NCI-H69 (cell line): ENCODE measurements at places on chromosomes 11 and 22.
A peak's percentile ranks its signal among the peaks of the same experiment; 100 is the strongest.

- DNase-seq: no peak
Observed at GRCh38 chr22:38118182-38118581, 7.7 kb upstream of the BAIAP2L2 start.

- DNase-seq: no peak
Observed at GRCh38 chr11:1281974-1282365, 27.5 kb downstream of the TOLLIP start.

GRCh38 chr22:39207141-39208012, 37.4 kb downstream of the PDGFB start:
- DNase-seq: peak; percentile 69

- no peak for DNase-seq
Observed at GRCh38 chr11:70506658-70506970, 108.3 kb downstream of the CTTN start.

- no peak for DNase-seq
Observed at GRCh38 chr22:45421349-45422055, 8.0 kb downstream of the RIBC2 start.

GRCh38 chr11:129280027-129280811, 88.1 kb upstream of the ARHGAP32 start:
- DNase-seq: peak; percentile 75

- DNase-seq: no peak
Observed at GRCh38 chr11:107505647-107506225, 48.1 kb upstream of the CWF19L2 start.

GRCh38 chr11:65589444-65590239, 6.0 kb downstream of the KCNK7 start:
- no peak for DNase-seq

DNA sequence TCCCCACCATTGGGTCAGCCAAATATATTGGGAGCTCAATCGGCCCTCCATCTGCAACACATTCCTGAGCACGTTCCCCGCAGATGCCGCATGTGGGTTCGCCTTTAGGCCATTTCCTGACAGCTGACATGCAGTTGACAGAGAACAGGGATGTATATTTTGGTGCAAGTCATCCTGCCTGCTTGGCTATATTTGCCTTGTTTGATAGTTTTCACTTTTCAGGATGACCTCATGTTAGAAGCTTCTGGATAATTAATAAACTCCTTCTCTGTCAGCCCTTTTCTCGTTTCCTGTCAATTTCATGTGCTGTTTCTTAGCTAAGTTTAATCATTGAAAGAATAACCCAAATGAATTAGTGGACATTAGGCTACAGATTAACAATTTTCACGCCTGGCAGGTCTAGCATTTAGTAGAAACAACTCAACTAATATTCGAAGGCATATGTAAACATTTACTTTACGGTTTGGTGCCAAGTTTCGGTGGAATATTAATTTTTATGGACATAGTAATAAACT, 105.8 kb upstream of the SLC5A12 start:
- DNase-seq: no peak

DNA sequence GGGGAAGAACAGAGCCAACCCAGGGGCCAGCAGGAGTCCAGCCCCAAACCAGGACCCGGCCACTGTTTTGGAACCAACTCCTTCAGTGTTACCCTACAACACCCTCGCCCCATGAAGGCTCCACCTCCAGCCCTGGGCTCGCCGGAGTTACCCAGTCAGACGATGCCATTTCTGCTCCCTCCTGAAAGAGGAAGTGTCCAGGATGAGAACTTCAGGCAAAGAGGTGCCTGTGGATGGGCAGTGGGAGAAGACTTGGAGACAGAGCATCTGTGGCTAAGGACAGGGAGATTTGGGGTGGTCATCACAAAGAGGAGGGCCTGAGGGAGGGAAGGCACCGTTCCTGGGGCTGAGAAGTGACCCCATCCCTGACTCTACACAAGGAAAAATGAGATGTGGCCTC, 14.0 kb downstream of the APOBEC3B start:
- DNase-seq: no peak

DNA sequence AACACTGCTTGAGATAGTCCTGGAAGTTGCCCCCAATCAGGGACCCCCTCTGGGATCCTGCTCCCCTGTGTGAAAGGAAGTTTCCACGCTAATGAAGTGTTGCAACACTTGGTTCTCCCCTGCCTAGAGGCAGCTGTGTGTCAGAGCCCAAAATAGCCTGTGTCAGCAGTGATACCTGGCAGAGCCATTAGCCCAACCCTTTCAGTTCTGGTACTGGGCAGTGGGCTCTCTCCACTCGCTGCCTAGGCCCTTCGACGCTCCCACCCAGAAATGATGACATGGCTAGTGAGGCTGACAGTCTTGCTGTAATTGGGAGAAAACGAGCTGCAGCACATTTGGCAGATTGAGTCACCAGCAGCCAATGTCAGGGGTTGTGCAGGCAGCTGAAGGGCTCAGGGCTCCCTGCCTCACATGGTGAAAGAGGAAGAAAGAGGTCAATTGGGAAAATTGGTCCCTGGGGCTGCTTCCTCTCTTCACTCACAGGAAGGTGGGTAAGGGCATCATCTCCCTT, 1.4 kb upstream of the NXF1 start:
- no peak for DNase-seq

GRCh38 chr11:61873588-61874376, 17.6 kb downstream of the FADS3 start:
- no peak for DNase-seq

DNA sequence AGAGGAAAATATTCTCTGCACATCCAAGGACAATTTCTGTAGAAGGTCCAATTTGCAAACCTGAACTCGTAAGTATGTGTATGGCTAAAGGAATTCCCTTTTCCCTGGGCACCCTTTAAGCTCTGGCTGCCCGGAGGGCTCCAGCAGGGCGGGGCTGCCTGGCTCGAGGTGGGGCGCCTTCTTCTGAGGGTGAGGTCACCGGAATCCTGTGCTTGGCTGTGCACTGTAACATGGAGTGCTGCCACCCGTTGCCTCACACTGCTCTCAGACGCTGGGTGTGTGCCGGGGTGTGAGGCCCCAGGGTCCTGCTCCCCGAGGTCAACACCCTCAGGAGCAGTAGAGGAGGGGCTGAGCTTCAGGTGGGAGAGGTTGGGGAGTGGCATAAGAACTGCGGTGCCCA, 61.5 kb downstream of the SYN3 start:
- no peak for DNase-seq

- DNase-seq: no peak
Observed at GRCh38 chr11:76719686-76720085, 49.1 kb upstream of the LRRC32 start.

DNA sequence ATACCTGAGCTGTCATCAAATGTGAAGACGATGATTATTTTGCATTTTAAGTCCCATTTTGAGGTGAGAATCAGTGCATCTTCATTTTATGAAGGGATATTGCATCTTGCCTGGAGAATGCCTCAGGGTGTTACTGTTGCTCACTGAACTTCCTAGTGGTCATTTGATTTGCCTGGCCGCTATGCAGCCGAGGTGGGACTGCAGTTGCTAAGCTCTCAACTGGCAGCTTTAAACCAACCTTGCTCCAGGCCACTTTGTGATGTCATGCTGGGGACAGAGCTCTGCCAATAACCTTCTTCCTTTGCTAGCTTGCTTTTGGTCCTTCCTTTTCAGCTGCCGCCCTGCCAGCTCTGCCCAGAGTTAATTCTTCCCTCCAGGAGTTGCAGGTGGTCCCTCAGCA, 409.4 kb upstream of the B3GAT1 start:
- DNase-seq: no peak

DNA sequence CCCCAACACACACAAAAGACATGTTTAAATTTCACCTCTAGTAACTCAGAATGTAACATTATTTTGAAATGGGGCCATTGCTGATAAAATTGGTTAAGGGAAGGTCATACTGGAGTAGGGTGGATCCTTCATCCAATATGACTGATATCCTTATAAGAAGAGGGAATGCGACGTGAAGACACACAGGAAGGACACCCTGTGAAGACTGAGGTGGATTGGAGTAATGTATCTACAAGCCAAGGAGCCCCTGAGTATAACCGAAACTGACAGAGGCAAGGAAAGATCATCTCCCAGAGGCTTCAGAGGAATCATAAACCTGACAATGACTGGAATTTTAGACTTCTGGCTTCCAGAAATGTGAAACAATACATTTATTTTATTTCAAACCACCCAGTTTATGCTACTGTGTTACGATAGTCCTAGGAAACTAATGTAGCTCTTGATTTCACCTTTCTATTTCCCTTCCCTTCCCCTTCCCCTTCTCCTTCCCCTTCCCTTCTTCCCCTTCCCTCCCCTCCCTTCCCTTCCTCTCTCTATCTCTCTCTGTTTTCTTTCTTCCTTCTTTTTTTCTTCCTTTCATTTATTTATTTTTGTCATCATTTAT, 1775.4 kb downstream of the LRRC4C start:
- no peak for DNase-seq

- no peak for DNase-seq
Observed at GRCh38 chr22:32542066-32542676, 67.6 kb downstream of the FBXO7 start.

GRCh38 chr22:26492220-26492619, 8.5 kb downstream of the SRRD start:
- no peak for DNase-seq

DNA sequence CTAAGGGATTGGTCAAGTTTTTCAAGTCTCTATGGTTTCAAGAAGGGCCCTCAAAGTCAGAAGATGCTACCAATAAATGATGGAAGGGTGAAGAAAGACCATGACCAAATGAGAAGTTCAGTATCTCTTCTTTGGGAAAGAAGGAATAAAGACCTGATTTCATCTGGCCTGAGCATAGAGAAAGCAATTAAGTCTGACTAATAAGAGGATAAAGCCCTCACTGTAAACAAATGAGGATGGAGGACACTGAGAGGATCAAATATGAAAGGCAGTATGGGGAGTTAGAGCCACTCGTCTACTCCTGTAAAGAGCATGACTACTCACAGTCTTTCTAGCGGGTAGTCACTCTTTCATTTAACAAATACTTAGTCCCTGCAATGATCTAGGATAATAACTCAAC, 44.6 kb downstream of the FAM168A start:
- DNase-seq: peak; percentile 26

DNA sequence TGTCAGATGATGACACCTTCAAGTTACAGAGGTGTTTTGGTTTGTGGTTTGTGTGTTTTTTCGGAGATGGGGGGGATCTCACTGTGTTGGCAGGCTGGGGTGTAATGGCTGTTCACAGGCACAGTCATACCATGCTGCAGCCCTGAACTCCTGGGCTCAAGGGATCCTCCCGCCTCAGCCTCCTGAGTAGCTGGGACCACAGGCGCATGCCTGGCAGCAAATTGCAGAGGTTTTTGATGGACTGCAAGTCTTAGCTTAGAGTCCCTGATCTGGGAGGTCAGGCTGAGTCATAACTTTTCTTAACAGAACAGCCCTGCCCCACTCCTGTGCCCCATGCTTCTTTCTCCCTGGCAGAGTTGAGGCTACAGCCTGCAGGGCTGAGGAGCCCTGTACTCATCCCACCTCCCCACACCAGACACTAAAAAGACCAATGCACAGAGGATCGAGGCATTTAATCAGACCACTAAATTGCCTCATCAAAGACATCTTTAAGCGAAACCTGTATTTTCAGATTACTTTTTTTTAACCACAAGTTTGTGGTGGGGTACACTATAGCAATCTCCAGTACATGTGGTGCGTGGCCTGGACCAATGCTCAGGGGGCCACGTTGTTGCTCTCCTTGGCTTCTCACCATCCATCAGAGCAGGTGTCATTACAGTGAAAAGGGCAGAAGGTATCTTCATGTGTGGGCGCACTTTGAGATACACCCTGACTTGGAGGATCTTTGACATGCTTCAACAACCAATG, 17.1 kb upstream of the ADORA2A start:
- no peak for DNase-seq

- DNase-seq: peak; percentile 90
Observed at GRCh38 chr11:46296528-46297448, 19.3 kb downstream of the CREB3L1 start.

DNA sequence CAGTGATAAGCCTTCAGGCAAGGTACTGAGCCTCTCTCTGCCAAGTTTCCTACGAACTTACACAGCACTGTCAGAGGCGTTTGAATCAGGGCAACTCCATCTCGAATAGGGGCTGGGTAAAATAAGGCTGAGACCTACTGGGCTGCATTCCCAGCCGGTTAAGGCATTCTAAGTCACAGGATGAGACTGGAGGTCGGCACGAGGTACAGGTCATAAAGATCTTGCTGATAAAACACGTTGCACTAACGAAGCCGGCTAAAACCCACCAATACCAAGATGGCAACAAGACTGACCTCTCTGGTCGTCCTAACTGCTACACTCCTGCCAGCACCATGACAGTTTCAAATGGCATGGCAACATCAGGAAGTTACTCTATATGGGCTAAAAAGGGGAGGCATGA, 20.4 kb upstream of the POGLUT3 start:
- no peak for DNase-seq

DNA sequence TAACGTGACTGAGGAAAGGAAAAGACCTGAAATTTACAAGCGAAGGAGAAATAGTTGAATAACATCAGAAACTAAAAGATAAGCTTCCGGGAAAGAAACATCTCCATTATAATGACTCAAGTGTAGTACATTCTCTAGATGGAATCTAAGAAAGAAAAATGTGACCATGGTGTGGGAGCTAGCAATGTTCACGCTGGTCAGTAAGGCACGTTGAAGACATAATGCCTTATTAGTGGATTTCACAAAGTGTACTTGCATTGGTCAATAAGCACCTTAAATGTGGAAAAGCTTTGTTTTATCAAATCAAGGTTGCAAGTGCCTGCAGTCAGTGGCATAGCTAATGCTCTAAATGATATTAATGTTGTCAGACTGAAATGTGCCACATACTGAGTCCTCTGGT, 2.8 kb upstream of the LARGE1 start:
- no peak for DNase-seq

- no peak for DNase-seq
Observed at GRCh38 chr22:40463017-40463631, 92.7 kb downstream of the SGSM3 start.

DNA sequence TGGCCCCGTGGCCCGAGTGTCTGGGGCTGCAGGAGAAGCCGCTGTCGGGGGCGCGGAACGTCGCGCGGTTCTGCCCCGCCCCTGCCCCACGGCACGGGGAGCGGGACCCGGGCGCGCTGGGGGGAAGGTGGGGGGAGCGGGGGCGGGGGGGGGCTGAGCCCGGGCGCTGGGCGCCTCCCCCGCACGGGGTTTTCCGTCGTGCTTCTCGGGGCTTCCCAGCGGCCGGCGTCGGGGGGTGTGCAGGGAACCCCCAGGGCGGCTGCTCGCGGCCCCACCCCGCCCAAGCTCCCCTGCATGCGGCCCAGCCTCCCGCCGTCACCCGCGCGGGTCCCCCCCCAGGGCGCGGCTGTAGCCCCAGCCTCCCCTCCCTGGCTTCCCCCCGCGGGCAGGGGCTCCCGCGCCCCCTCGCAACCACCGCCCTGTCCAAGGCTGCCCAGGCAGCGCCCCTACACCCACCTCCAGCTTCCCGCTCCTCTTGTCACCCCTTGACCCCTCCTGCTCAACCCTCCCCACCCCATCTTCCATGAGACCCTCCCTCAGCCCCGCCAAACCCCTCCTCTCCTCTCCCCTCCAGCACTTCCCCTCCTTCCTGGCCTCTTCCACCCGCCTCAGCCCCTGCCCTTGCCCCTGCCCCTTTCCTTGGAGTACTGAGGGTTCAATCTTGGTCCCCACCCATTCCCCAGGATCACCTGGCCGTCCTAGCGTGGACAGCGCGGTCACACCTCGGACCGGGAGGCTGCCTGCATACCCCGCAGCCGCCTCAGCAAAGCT, 1.7 kb downstream of the IL17REL start:
- DNase-seq: no peak

GRCh38 chr22:31107894-31108218, 488 bp upstream of the SELENOM start:
- no peak for DNase-seq

- no peak for DNase-seq
Observed at GRCh38 chr11:103894034-103894433, 142.4 kb upstream of the DDI1 start.
